NCI-H460 (cell line): ENCODE measurements at places on chromosomes 2 and 18.

- no peak for DNase-seq
Observed at GRCh38 chr2:66478731-66479316, 43.9 kb downstream of the MEIS1 start.

DNA sequence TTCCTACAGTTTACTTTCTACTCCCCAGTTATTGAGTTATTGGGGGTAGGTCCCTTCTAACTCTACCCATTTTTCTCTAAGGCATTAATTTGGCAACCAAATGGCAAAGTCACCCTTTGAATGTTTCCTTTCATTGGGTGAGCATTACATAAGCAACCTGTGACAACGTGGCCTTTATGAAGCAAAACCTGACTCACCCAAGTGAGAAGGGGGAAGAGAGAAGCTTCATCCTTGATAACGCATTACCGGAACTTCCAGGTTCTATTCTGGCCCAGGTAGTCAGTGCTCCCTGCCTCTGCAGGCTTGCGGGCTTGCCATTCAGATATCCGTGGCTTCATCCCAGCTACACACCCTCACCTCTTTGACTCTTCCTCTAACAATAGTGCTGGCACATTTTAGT lies 39.1 kb upstream of the FAM124B start:
- peak; percentile 8 for DNase-seq

- DNase-seq, result no peak
Observed at GRCh38 chr2:239278361-239278760, 122.5 kb downstream of the HDAC4 start.

- no peak for DNase-seq
Observed at GRCh38 chr2:5409898-5410381, 282.2 kb upstream of the SOX11 start.

GRCh38 chr2:77156599-77156998 lies 365.6 kb downstream of the LRRTM4 start:
- no peak for DNase-seq

GRCh38 chr2:55995211-55995610 lies 71.6 kb upstream of the EFEMP1 start:
- no peak for DNase-seq

DNA sequence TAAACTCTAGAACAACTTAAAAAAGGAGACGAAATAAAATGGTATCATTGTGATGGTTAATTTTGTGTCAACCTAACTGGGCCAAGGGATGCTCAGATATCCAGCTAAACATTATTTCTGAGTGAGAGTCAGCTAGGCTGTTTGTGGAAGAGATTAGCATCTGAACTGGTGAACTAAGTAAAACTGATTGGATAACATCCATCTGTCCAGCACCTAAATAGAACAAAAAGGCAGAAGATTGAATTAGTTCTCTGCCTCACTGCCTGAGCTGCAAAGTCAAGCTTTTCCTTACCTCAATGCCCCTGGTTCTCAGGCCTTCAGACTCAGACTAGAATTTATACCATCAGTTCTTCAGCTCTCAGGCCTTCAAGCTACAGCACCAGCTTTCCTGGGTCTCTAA lies 30.0 kb downstream of the PPP3R1 start:
- DNase-seq, result no peak

DNA sequence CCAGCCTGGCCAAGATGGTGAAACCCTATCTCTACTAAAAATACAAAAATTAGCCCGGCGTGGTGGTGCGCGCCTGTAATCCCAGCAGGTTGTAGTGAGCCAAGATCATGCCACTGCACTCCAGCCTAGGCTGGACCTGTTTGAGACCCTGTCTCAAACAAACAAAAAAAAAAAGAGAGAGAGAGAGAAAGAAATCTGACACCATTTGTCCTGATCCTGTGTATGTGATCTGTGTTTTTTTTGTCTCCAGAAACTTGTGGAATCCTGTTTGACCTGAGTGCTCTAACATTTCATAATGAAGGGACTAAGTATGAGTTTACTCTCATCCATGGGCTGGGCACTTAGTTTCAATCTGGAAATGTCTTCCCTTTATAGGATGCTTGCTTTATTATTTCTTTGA lies 6.4 kb upstream of the ITPRIPL1 start:
- DNase-seq, result no peak

DNA sequence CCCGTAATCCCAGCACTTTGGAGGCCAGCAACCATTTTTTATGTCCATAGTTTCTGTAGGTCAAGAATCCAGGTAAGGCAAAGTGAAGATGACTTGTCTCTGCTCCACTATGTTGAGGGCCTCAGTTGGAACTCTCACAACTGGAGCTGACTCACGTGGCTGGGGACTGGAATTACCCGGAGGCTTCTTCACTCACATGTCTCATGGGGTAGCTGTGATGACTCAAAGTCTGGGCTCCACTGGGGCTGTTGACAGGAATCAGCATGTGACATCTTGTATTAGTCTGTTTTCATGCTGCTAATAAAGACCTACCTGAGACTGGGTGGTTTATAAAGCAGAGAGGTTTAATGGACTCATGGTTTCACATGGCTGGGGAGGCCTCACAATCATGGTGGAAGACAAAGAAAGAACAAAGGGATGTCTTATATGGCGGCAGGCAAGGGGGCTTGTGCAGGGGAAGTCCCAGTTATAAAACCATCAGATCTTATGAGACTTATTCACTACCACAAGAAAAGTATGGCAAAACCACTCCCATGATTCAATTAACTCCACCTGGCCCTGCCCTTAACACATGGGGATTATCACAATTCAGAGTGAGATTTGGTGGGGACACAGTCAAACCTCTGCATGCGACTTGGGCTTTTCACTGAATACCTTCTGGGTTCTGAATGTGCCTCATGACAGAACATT lies 7.8 kb upstream of the PPP1R1C start:
- DNase-seq, result no peak
